Ureter (tissue), 1 donor: ENCODE measurements at places on chromosomes 2 and 18.

DNA sequence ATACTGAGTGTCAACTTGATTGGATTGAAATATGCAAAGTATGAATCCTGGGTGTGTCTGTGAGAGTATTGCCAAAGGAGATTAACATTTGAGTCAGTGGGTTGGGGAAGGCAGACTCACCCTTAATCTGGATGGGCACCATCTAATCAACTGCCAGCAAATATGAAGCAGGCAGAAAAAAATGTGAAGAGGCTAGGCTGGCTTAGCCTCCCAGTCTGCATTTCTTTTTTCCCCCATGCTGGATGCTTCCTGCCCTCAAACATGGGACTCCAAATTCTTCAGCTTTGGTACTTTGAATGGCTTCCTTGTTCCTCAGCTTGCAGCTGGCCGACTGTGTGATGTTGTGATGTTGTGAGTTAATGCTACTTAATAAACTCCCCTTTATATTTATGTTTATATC lies 577.4 kb downstream of the CPS1 start:
- no peak for DNase-seq

GRCh38 chr2:122163617-122164016 lies 408.2 kb downstream of the TSN start:
- DNase-seq, result no peak

DNA sequence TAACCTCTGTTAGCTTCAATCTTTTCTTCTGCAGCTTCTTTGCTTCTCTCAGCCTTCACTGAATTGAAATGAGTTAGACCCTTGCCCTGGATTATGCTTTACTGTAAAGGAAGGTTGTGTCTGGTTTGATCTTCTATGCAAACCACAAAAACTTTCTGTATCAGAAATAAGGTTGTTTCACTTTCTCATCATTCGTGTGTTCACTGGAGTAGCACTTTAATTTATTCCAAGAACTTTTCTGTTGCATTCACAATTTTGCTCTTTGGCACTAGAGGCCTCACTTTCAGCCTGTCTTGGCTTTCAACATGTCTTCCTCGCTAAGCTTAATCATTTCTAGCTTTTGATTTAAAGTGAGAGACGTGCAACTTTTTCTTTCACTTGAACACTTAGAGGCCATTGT lies 365.3 kb downstream of the TDRD15 start:
- DNase-seq, result no peak

- DNase-seq, result no peak
Measured at GRCh38 chr2:59701271-59701994, 852.0 kb downstream of the BCL11A start.

GRCh38 chr2:75751824-75752468 lies 41.2 kb upstream of the GCFC2 start:
- no peak for DNase-seq

GRCh38 chr2:241574911-241575623 lies 16.5 kb downstream of the BOK start:
- DNase-seq, result no peak

- DNase-seq, result no peak
Measured at GRCh38 chr18:25604894-25605597, 253.1 kb upstream of the ZNF521 start.

DNA sequence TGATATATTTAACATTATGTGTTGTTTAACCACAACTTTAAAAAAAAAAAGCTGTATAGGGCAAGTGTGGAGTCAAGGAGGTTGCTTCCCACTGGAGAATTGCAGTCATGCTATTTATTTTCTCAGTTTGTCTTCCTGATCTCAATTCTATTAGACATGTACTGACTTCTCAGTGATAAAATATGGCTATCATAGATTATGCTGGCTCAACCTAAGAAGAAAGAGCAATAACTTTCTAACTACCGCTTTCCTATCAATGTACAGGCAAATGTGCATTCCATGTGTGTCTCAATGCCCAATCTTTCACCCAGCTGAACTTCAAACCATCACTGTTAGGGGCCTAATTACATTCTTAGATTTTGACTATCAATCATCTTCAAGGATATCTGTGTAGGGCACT lies 201.4 kb downstream of the CTNNA2 start:
- no peak for DNase-seq

DNA sequence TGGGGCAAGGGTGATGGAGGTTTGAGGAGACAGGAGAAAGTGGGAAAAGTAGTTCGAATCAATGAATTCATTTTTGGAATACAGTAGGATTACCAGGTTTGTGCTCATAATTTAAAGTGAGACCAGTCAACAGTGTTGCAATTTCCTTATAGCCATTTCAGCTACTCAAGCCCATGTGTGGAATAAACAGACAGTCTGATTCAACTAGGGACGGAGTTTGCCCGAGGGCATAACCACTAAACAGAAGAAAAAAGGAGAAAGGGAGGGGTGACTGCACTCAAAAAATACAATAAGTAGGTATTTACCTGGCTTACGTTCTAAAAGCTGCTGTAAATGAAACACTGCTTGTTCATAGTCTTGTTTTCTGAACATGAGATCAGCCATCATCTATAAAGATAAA lies 55.2 kb downstream of the TTC21B start:
- no peak for DNase-seq

DNA sequence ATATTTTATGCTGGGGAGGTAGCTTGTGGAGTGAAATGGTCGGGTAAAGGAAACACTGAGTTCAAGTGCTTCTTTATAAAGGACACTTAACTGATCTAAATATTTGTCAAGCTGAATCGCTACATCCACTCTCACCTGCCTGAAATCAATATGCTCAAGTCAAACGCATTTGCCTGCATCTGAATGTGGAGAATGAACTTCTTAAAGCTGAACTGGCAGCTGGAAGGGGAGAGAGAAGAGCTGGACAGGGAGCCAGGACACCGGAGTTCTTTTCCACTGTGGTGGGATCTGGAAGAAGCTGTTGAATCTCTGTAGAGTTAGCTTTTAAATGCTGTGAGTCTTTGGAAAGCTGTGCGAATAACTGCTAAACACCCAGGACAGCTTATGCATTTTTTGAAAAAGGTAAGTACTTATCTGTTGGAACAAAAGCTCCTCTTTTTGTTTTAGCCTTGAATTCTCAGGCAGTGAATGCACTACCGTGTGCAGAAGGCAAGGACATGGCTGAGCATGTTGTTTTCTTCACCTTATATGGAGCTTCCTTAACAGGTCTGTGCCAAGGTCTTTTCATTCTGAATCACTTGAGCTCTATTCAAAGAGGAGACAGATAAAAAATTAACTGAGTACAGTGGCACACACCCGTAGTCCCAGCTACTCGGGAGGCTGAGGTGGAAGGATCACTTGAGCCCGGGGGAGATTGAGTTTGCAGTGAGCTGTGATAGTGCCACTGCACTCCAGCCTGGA lies 74.2 kb upstream of the KLF7 start:
- no peak for DNase-seq

GRCh38 chr2:121541495-121541894 lies 10.8 kb downstream of the RNU4ATAC start:
- no peak for DNase-seq

GRCh38 chr2:235502336-235502735 lies 8.5 kb downstream of the AGAP1 start:
- no peak for DNase-seq

DNA sequence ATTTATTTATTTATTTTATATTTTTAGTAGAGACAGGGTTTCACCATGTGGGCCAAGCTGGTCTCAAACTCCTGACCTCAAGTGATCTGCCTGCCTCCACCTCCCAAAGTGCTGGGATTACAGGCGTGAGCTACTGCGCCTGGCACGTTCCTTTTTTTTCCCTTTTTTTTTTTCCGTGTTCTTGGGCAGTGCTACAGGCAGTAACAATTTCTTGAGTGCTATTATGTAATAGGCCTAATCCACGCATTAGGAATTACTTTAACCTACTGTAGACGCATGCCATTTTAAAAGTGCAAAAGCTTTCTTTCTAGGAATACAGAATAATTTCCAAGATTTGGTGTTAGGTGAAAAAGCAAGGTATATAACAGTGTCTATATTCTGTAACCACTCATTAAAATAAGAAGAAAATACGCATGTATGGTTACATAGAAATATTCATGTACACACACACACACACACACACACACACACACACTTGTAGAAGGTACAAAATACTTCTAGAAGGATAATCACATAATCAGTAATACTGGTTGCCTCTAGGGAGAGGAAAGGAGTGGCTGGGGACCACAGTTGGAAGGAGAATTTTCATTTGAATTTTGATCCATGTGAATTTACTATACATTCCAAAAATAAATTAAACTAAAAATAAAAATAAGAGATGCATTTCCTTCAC lies 92.3 kb downstream of the METTL8 start:
- DNase-seq, result no peak

DNA sequence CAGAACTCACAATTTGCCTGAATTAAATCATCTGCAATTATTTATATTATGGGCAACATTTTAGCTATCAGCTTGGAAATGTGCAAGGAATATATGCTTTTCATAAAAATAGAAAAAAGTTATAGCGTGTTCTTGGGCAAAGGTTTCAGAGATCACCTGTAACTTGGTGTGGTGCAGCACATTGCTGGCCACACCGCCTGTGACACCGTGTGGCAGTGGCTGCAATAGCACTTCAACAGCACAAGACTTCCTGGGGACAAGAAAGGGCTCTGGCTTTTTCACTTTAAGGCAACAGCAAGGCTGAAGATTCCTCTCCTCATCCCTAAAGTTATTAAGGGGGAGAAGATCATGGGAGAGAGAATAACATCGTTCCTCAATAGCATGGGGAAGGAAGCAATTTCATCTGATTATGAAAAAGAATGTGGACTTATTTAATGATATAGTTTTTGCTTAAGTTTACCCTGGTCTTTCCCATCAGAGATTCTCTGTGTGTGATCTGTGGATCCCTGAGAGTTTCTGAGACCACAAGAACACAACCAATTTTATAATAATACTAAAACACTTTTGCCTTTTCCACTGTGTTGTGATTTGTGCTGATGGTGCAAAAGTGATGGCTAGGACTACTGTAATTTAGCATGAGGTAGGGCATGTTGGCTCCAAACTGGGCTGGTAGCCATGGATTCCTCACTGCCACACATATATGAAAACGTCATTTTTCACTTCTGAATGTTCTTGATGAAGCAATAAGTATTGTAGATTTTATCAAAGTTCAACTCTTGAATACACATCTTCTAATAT lies 15.0 kb upstream of the SERPINB3 start:
- no peak for DNase-seq

GRCh38 chr2:136085453-136086209 lies 32.3 kb downstream of the CXCR4 start:
- DNase-seq, result no peak

- no peak for DNase-seq
Measured at GRCh38 chr2:28547906-28548600, 52.2 kb downstream of the PLB1 start.

GRCh38 chr2:239282448-239283287 lies 118.2 kb downstream of the HDAC4 start:
- no peak for DNase-seq

- DNase-seq, result no peak
Measured at GRCh38 chr18:3458952-3459853, 9.2 kb downstream of the TGIF1 start.

- no peak for DNase-seq
Measured at GRCh38 chr2:14831458-14831857, 198.9 kb downstream of the LRATD1 start.

- no peak for DNase-seq
Measured at GRCh38 chr2:70551167-70551566, 2.5 kb downstream of the TGFA start.

DNA sequence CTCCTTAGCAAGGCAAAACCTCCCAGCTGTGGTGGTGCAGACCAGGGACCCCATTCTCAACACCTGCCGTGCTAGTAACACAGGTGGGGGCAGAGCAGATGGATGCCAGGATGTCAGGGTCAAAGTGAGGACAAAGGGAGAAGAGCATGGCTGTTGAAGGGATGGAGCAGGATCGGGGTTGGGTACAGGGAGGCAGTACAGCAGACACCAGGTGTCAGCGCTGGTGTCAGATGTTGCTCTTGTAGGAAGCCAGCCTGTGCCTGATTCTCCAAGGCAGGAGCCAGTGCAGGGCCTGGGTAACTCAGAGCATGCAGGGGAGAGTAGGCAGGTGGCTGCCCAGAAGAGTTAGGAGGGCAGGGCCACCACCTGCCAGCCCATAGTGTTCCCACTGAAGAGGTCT lies 222.1 kb upstream of the SPRED2 start:
- no peak for DNase-seq

DNA sequence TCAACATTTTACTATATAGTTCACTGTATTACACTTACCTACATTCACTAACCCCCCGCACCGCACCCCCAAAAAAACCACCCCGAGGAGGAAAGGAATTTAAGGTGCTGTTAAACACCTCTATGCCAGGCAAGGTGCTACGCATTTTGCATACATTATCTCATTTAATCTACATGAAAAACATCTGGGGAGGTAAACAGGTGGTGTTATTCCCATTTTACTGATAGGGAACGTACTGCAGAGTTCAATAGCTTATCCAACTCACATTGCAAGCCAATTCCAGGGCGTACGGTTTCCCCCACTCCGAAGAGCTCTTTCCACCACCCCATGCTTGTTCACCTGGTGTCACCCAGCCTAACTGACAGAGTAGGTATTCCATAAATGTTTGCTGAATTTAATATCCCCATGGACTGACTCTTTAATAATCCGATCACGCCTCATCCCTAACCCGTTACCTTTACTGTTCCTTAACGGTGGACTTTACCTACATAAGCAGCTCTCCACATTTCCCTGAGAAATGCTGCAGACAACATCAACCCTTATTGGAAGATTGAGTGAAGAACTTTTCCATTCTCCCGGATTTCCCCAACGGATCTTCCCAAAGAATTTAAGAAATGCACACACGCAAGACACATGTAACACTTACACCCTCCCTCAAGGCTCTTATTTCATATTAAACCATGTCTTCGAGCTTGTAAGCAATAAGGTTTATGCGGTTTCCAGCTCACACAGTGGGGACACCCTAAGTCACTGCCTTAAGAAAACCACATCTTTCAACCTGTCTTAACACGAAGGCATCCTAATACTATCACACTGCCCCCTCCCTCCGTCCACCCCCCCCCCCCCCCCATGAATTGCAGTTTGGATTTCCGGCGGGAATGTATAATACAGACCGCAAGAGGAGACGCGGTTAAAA lies 1.2 kb downstream of the RAPH1 start:
- no peak for DNase-seq

- no peak for DNase-seq
Measured at GRCh38 chr2:46446871-46447568, 32.3 kb upstream of the TMEM247 start.

- no peak for DNase-seq
Measured at GRCh38 chr18:58862851-58863538, 1.7 kb upstream of the ZNF532 start.
